ENCODE measurements at places on chromosomes 4 and X.

DNA sequence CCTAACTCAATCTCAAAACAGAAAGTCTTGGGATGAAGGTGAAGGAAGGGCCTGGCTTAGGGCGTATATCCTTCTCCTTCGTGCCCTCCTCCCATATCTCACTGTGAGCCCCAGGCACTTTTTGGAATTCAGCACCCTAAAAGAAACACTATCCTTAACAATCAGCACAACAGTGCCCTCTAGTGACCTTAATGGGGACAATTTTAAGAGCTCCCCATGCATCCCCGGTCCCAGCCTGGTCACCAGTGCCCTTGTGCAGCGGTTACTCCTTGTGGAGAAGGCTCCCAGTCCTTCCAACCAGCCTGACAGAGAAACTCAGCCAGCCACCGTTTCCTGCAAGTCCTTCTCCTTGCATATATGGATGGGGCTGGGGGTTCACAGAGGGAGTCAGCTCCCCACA, 4.2 kb downstream of the PAK3 start:
- peak; percentile 36 for DNase-seq

GRCh38 chr4:102764901-102765300, 4.1 kb upstream of the MANBA start:
- no peak for DNase-seq

GRCh38 chr4:154368060-154368459, 123.5 kb downstream of the DCHS2 start:
- DNase-seq: no peak

DNA sequence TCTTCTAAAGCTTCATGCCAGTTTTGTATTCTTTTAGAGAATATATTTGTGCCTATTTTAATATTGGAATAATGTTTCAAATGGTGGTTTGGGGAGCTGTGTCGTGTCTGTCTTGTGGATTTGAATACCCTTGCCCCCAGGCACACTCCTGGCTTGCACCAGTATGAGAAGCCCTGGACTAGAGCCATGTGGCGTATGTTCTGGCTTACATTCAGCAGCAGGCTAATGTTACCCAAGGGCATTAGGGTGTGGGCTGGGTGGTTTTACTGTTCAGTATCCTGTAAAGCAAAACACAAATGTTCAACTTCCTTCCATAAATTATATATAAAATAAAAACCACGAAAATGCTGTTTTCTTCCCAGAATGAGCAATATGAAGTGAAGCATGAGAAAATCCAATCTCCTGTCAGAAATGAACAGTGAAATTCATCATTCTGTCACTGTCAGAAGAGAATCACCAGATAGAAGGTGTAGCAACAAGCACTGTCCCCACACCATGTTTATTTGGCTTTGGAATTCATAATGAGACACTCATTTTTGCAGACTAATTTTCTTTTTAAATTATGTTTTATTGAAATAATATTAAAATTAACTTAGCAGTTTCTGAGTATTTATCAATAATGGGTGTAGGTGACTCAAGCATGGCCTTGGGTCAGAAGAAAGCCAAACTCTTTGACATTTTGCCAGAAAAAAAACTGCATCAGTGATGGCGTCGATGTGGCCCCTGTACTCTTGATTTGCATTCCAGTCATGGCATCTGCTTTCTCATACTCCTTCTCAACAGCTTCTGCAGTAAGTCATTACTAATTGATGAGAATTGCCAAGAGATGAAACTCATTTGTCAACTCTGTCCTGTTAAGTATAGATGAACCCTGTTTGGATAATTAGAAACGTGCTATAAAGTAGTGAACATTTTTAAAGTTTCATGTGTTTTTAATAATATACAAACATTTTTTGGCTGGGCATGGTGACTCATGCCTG, 43.8 kb downstream of the WWC2 start:
- DNase-seq: no peak

- DNase-seq: no peak
Measured at GRCh38 chr4:13990596-13991589, 363.4 kb upstream of the BOD1L1 start.

- DNase-seq: no peak
Measured at GRCh38 chr4:104915864-104916263, 230.8 kb upstream of the TET2 start.

GRCh38 chr4:40214038-40214437, 17.2 kb downstream of the RHOH start:
- DNase-seq: no peak

GRCh38 chr4:103778221-103778620, 58.4 kb upstream of the TACR3 start:
- DNase-seq: no peak

GRCh38 chr4:17490575-17491059, 21.3 kb downstream of the QDPR start:
- DNase-seq: no peak

GRCh38 chr4:131137196-131137595, 2011.9 kb upstream of the PCDH10 start:
- no peak for DNase-seq

GRCh38 chr4:10205223-10205622, 88.6 kb upstream of the WDR1 start:
- no peak for DNase-seq
